Natural killer cell treated with Interleukin-12 subunit alpha and Interleukin-12 subunit beta and Interleukin-15 and Interleukin-18, amount 100 ng/mL, for 72 hours (primary cell): ENCODE measurements at places on chromosomes 12 and 14. TPM values are rescaled to one million over a fixed set of nuclear protein-coding genes. Genes with fewer than 3 reads are reported as not detected.

- no peak for DNase-seq
These were observed 22.9 kb upstream of the KTN1 start for GRCh38 chr14:55556929-55557623.

GRCh38 chr12:49555631-49556390 lies 12.1 kb downstream of the MCRS1 start:
- no peak for DNase-seq

GRCh38 chr14:75236901-75237419 lies 41.7 kb upstream of the FOS start:
- no peak for DNase-seq

- no peak for DNase-seq
These were observed 117.6 kb upstream of the PWP1 start for GRCh38 chr12:107567876-107568619.

TRHDE gene
- total RNA-seq = not detected

ARHGDIB gene
- 412 TPM for total RNA-seq

GRIN2B gene
- not detected for total RNA-seq
